ENCODE measurements at places on chromosomes 4 and X.
A peak's percentile ranks its signal among the peaks of the same experiment; 100 is the strongest.

DNA sequence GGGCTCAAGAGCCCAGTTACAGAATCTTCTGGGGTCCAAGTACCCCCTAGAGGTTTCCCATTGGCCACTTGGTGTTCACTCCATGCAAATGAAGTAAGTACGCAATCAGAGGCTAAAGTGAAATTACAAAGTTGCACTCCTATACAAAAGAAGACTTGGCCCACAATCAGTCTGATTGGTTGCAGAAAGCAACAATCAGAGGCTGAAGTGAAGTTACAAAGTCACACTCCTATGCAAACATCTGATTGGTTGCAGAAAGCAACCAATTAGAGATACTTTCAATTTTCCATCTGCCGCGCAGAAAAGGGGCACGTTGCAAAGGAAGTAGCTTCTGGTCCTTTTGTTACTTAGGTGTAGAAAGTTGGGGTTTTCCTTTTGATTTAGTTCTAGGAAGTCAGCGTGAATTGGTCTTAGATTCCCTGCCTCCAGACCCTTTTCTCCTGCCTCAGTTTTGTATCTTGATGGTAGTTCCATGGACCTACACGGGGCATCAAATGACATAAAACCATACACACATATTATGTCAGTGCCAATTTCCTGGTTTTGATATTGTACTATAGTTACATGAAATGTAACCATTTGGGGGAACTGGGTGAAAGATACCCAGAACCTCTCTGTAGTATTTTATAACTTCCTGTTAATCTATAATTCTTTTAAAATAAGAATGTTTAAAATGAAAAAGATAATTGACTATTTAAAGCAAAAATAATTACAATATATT is 12.4 kb upstream of the PIN4 start:
- DNase-seq, result no peak

- peak; percentile 68 for DNase-seq
These were observed 8.8 kb downstream of the DDX60 start for GRCh38 chr4:168309781-168310180.

- peak; percentile 73 for DNase-seq
These were observed 811 bp downstream of the TMEM187 start for GRCh38 chrX:153973127-153974002.

DNA sequence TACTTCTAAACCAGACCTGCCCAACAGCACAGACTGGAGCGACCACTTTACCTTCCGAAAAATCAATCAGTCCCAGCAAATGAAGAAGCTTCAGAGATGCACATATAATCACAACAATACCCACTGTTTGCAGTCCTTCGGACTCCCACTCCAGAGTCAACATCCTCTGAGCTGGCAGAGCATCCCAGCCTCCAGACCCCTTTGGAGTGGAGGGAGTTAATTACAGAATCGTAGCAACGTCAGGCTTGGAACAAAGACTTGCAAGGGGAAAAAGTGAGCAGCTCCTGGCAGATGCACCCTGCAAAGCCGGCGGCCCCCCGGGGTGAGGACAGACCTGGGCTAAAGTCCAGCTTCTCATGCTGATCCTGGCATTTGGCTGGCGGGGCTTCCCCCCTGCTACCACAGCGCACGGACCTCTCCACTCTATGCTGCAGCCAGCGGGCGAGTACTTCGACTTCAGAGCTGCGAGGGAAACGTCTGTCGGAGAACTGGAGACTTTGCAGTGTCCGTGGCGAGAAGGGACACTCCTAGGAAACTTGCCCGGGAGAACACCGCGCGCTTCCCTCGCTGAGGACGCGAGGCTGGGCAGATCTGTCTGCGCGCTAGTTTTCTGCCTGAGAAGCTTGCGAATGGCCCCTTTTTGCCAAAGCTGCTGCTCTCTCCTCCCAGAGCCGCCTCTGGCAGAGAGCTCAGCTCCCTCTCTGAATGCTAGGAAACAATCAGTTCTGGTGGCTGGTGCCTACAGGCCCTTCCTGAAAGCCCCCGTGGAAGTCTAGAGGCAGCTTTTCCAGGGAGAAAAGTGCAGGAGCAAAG is 283.7 kb downstream of the PACRGL start:
- peak; percentile 74 for DNase-seq

DNA sequence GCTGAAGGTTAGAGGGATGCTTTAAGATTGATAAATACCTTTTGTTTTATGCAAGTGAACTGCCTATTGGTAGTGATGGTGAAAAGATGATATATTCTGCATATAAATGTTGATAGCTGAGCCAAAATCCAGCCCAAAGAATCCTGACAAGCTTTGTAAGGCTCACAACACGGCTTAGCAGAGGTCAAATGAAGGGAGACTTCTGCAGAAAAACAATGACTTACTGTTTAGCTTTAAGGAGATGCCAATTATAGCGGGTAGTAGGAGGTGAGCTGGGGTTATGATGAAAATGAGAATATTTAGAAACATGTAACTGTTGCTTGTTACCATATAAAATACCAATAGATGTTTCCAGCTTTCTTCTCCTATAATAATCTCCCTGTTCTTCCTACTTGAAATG is 97.1 kb downstream of the AFF1 start:
- DNase-seq, result no peak

DNA sequence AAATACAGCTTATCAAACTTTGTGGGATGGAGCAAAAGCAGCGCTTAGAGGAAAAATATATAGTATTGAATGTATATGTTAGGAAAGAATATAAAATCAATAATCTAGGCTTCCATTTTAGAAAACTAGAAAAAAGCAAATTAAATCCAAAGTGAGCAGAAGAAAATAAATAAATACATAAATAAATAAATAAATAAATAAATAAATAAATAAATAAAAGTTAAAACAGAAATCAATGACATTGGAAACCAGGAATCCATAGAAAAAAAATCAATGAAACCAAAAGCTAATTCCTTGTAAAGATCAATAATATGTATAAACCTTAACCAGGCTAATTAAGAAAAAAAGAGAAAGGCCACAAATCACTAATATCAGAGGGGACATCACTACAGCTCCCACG is 141.8 kb upstream of the C1QTNF7 start:
- no peak for DNase-seq

DNA sequence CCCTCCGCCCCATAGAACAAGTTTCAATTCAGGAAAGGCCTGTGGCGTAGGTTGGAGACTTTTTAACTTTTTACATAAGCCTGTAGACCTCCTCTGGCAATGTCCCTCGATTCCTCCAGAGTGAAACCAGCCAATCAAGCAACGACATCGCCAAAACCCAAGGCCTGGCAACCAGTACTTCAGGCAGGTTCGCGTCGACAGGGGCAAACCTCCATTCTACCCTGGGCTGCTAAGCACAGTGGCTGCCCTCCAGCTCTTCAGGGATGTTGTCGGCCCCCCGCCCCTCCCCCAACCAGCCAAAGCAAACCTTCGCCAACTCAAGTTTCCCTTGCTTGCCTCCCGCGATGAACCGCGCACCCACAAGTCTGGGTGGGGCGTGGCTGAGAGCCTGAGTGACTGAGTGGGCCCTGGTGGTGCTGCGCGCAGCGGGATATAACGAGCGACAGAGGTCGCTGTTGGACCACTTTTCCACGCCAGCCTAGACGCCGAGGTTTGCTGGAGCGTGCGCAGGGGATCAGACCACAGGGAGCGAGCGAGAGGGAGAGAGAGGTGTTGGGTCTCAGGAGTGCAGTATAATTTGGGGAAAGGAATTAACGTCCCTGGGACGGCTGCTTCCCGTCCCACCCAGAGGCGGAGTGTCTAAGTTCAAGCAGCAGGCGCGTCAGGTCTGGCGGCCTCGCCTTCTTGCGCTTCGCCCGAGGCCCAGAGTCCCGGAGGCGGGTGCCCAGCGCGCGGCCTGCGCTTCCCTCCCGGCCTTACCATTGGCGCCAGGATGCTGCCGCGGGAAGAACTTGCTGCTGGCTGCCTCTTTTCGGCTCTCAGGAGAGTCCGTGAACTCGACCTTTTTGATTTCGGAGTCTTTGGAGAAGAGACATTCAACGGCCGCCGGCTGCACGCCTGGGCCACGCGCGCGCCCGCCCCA is 9.0 kb upstream of the PITX2 start:
- peak; percentile 78 for DNase-seq

- DNase-seq, result no peak
These were observed 48.6 kb downstream of the SMARCAD1 start for GRCh38 chr4:94256144-94256783.

DNA sequence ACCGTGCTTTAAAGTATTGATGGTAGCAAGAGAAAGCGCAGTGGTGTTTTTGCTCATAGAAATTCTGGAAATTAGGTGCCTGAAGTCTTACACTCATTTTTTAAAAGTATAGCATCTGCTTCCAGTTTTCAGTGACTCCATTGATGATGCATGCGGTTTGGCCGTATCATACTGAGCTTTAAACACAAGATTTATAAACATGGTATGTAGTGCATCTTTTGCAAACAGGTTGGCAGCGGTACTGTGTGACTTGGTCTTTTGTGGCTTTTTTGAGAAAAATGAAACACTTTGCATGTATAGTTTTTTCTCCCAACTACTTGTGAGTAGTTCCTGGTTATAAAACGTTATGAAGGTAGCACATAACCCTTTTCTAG is 2.0 kb downstream of the DDX3X start:
- DNase-seq, result no peak
